Stimulated activated CD8-positive, alpha-beta memory T cell treated with anti-CD3 and anti-CD28 coated beads, Interleukin-12 subunit alpha, Interleukin-12 subunit beta, amount 100 ng/mL, for 4 hours (primary cell): ENCODE measurements at places on chromosomes 11 and 22.

DNA sequence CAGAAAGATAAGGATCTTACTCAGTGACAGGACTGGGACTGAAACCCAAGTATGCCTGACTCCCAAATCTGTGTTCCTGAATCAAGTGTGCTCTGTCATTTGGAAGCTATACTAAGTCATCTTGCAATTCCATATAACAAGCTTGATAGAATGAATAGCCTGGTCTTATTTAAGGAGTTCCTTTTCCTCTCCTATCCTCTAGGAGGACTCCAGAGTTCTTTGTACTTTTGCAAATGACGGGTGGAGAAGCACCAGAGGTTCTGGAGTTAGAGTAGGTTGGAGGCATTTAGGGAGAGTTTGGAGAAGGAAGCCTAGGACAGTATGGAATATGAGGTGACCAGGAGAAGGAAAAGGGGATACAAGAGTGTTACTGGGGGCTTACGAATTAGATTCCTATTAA lies 92.9 kb upstream of the RCN1 start:
- DNase-seq = no peak

DNA sequence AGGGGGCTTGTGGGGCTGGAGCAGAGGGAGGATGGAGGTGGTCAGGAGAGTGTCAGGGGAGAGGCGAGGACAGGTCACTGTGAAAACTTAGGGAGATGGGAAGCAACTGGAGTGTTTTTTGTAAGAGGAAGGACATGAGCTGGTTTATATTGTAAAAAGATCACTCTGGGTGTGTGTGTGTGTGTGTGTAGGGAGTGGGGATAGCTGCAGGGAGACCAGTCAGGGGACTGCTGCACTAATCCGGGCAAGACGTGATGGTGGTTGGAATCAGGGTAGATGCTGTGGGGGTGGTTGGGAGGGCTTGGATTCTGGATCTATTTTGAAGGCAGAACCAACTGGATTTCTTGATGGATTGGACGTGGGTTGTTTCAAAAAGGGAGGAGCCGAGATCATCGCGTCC lies 11.3 kb upstream of the SYT7 start:
- no peak for DNase-seq

- DNase-seq = no peak
Observed at GRCh38 chr22:50730941-50731661, 6.9 kb upstream of the ACR start.

- DNase-seq = no peak
Observed at GRCh38 chr22:36894266-36894665, 19.2 kb upstream of the CSF2RB start.

DNA sequence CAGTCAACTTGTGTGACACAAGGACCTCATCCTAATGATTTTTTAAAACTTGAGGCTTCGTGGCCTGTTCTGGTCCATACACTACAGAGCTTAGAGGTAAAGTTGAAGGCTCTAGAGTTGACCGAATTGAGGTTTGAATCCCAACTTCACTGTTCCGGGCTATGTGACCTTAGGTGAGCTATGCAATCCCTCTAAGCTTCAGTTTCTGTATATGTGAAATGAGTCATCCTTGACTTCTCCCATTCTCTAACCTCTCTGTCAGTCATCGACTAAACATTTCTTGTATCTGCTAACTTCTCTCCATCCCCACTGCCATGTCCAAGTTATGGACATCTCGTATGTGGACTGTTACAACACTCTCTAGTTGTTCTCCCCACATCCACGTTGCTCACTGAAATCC lies 178.2 kb upstream of the TMEM45B start:
- DNase-seq = no peak

DNA sequence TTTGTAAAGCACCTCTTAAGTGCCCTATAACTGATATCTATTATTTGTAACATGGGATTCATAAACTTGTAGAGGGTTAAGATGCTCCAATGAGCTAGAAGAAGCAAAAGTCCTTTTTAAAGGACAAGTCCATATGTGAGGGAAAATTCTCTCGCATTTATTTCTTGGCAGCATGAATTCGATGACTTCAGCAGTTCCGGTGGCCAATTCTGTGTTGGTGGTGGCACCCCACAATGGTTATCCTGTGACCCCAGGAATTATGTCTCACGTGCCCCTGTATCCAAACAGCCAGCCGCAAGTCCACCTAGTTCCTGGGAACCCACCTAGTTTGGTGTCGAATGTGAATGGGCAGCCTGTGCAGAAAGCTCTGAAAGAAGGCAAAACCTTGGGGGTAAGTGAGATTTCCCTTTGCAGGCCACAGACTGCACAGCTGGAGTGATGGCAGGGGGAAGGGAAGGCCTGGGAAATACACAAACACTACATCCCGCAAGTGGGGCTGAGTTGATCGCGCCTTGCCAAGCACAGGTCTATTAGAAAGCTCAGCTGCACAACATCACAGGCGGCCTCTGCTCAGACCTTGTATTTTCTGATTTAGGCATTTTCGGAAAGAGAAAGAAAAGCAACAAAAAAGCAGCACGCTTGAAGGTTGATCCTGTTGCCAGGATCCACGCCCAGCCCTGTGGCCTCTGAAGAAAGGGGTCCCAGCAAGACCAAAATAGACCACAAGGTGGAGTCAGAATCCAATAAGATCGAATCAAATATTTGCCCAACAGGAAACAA lies 1.5 kb downstream of the MS4A8 start:
- DNase-seq = no peak

GRCh38 chr11:57639321-57640067 lies 10.2 kb downstream of the YPEL4 start:
- DNase-seq = no peak

DNA sequence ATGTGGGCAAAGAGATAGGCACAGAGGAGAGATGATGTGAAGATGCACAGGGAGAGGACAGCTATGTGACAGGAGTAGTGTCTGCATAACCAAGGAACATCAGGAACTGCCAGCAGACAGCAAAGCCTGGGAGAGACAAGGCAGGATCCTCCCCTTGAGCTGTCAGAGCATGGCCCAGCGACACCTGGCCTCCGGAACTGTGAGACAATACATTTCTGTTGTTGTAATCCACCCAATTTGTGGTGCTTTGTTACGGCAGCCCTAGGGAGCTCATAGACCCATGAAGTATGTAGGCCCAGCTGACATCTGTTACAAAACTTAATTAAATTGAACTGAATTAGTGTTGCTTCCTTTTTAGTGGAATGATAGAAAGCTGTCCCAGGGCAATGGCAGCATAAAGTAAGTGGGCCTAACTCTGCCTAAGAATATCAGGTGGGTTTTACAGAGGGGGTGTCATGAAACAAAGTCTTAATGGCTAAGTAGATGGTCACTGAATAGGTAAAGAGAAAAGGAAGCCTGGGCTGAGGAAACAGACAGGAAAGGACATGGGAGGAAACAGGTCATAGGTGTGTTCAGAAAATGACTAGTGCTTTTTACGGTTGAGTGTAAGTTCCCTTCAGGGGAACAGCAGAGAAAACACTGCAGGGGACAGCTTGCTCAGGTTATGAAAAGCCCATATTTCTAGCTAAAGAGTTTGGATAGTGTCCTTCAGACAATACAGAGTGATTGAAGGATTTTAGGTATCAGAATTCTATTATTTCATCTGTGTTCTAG lies 24.8 kb downstream of the RASSF10 start:
- no peak for DNase-seq

DNA sequence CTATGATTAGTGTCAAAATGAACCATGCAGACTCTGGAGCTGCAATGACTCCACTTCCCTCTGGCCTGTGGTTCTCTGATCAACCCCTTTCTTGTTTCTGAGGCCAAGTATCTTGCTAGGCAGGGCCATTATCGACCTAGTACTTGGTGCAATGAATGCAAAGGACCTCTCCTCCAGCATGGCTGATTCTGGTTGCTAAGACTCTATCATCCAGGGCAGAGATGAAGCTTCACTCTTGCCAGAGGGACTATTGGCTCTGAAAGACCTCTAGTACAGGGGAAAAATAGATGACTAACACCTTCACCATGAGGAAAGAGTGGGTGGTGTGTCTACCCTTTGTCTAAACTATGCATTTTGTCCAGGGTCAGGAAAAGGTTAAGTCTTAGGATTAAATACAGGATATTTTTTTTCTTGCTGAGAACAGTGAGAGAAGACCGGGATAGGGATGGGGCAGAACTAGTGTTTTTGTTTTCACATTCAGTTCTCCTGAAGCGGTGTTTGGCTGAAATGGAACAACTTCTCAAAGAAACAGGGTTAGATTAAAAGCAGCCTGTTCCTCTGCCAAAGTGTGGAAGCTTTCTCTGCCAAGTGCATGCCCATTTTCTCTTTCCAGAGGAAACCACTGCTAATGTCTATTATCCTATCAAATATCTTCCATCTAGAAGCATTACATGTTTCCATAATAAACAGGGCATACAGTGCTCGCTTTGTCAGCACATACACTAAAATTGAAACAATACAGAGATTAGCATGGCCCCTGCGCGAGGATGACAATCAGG lies 5.0 kb upstream of the MTFP1 start:
- DNase-seq = no peak

DNA sequence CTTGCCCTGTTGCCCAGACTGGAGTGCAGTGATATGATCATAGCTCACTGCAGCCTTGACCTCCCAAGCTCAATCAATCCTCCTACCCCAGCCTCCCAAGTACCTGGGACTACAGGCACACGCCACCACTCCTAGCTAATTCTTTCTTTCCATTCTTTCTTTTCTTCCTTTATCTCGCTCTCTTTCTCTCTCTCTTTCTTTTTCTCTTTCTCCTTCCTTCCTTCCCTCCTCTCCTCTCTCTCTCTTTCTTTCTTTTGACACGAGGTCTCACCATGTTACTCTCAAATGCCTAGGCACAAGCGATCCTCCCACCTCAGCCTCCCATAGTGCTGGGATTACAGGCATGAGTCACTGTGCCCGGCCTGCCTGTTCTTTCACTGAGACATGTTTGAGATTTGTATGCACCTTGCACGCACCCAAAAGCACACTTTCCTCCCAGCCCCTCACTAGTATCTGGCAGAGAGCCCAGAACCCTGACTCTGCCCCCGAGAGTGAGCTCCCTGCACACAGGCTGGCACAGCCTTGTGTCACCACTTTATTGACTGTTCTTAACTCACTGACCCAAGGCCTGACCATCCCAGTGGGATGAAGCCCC lies 56.8 kb downstream of the CD6 start:
- DNase-seq = peak; percentile 54

DNA sequence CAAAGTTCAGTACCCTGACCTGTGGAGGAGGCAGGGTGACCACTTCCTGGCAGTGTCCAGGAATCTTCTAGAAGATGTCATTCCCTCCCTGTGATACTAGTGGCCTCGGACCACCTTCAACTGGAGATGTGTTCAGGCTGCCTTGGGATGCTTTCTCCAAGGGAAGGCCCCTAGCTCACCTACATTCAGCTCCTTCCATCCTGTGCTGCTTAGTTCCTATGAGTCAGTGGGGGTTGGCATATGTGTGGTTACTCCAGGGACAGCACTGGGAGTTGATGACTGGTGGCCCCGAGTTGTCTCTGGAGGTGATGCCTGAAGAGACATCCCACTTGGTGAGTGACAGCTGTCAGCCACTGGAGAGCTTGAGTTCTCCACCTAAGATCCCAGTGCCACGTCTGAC lies 81.8 kb upstream of the OR9Q1 start:
- no peak for DNase-seq

DNA sequence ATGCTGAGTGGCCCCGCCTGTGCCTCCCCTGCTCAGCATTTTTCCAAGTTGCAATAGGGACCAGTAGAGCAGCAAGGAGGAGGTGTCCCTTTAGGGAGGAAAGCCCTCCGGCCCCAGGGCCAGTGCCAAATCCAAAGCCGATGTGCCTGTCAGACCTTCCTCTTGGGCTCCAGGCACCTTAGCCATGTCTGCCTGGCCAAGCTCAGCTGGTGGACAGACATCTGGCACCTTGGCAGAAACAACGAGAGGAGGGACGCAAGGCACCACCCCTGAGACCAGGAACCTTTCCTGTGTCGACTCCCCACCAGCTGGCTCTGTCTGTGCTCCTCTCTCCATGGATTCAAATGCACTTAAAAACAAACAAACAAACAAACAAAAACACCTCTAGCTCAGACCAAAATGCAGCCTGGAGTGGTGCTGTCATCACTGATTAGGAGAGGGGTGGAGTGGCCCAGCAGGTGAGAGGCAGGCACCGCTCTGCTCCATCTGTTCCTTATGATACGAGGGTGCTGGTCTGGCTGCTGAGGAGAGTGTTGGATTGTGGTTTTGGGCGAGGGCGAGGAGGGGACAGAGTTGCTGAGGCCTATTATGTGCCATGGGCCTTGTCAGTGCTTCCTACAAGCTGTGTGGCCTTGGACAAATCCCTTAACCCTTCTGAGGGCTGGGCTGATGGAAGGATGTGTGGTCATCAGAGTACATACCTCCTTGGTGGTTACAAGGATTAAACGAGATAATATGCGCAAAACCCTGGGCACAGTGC lies 46.2 kb downstream of the TP53I11 start:
- no peak for DNase-seq

DNA sequence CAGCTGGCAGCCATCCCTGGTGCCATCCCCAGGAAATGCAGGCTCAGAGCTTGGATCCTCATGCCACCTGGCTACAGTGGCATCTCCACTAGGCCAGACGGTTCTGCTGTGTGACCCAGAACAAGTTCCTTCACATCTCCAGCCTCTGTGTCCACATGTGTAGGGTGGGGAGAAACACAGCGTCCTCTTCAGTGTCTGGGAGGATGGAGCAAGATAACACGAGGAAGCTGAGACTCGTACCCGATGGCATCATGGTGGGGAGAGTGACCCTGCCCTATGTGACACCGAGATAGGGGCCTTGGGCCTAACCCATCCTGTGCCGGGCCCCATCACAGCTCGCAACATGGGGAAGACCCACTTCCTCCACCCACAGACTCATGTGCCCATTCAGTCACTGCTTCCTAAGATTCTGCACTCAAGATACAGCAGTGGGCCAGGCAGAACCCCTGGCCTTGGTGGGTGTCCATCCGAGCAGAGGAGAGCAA lies 78.5 kb downstream of the MORC2 start:
- no peak for DNase-seq

DNA sequence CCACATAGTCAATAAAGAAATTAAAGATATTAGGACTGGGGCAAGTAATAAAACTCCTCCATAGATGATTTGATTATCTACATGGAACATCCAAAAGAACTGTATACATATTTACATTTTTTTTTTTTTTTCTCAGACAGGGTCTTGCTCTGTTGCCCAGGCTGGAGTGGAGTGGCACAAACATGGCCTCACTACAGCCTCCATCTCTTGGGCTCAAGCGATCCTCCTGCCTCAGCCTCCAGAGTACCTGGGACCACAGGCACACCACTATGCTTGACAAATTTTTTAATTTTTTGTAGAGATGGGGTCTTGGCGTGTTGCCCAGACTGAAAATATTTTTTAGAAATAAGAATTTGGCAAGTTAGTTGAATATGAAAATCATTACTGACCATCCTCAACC lies 24.7 kb downstream of the REXO2 start:
- no peak for DNase-seq

DNA sequence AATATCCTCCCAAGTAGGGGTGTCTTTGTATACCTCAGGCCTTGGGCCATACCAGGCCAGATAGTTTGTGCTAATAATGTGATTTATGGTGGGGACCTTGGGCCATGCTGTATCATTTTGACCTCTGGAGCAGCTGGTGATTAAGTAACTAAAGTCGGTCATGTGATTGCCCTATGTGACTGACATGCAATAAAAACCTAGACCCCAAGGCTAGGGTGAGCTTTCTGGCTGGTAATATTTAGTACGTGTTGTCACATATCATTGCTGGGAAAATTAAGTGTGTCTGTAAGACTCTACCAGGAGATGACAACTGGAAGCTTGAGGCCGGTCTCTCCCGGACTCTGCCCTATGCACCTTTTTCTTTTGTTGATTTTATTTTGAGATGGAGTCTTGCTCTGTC lies 12.6 kb upstream of the TFIP11 start:
- no peak for DNase-seq

- DNase-seq = no peak
Observed at GRCh38 chr11:100706179-100706578, 19.1 kb downstream of the ARHGAP42 start.
